Sigmoid colon (tissue), 7 donors: ENCODE measurements at places on chromosomes 11 and 22.

GRCh38 chr11:11620921-11621572 lies 758 bp downstream of the GALNT18 start:
- H3K4me3 ChIP-seq: peak overlapping the region; percentile 64
- peak overlapping the region; percentile 87 for H3K27ac ChIP-seq
- H3K4me1 ChIP-seq: no peaks in the 10 kb centered on the region
- H3K36me3 ChIP-seq: no peaks in the 10 kb centered on the region
- DNase-seq: peak; percentile 78

DNA sequence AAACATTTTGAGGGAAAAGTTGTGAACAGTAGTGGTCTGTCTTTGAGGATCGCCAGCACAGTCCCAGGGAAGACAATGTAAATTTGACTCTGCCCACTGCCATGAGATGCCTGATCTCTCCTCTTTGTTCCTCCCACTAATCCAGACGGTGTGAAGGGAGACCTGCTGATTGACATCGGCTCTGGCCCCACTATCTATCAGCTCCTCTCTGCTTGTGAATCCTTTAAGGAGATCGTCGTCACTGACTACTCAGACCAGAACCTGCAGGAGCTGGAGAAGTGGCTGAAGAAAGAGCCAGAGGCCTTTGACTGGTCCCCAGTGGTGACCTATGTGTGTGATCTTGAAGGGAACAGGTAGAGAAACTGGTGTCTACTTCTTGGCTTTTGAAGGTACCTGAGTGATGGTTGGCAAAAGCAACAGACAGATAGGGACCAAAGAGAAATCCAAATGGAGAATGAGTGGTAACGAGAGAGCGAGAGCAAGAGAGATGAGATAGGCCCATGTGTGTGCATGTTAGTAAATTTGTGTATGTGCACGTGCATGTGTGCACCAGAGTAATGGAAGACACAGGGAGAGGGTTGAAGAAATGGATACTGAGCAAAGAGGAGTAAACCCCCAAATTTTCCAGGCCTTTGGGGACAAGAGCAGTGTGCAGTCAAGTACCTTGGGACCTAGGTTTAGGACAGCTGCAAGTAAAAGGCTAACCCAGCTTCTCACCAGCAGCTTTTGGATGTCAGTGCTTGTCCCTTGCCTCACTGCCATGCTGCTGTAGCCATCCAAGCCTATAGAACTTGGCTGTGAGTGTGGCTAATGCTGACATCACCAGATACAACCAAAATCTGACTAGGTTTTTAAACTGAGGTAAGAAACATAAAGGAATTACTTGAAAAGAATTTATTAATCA lies 1.9 kb downstream of the NNMT start:
- no peak for DNase-seq
- H3K27ac ChIP-seq: peak overlapping the region; percentile 86
- H3K4me1 ChIP-seq: no peaks in the 10 kb centered on the region

DNA sequence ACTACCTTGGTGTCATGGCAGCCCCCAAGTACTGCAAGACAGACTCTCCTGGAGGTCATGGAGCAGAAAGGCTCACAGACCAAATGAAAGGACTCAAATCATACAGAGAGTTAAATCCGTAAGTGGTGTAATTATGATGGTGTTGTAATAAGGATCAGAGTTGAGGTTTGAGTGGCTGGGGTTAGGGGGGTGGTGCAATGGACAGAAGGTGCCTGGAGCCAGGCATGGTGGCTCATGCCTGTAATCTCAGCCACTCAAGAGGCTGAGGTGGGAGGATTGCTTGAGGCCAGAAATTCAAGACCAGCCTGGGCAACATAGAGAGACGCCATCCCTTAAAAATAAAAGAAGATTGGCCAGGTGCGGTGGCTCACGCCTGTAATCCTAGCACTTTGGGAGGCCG lies 18.7 kb downstream of the ART5 start:
- no peaks in the 10 kb centered on the region for H3K4me1 ChIP-seq
- H3K27ac ChIP-seq: no peak overlapping the region
- no peaks in the 10 kb centered on the region for H3K27me3 ChIP-seq
- no peak overlapping the region for H3K4me3 ChIP-seq

DNA sequence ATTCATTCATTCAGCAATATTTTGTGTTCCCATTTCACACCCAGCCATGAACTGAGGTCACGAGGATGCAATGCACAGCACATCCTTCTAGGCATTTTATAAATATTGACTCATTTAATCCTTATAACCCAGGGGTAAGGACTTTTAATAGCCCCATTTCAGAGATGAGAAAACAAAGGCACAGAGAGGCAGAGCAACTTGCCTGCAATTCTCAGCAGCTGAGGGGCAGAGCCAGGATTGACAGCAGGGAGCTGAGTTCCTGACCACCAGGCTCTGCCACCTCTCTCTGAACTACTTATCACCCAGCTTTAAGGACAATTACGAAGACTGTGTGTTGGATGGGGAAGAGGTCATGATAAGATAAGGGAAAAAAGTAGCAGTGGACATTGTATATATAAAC lies 12.8 kb upstream of the FGF3 start:
- H3K36me3 ChIP-seq: no peaks in the 10 kb centered on the region
- H3K4me1 ChIP-seq: no peaks in the 10 kb centered on the region
- no peak overlapping the region for H3K4me3 ChIP-seq
- H3K27me3 ChIP-seq: no peaks in the 10 kb centered on the region
- H3K27ac ChIP-seq: no peak overlapping the region

- peaks cover 21% of the 10 kb centered on the region for H3K4me1 ChIP-seq
- no peaks in the 10 kb centered on the region for H3K27me3 ChIP-seq
- H3K27ac ChIP-seq: peak overlapping the region; percentile 80
- H3K4me3 ChIP-seq: peak overlapping the region; percentile 89
- DNase-seq: no peak
These were observed 617 bp upstream of the ALKBH3 start for GRCh38 chr11:43879789-43880639.
